ENCODE measurements at places on chromosomes 5 and 9.

DNA sequence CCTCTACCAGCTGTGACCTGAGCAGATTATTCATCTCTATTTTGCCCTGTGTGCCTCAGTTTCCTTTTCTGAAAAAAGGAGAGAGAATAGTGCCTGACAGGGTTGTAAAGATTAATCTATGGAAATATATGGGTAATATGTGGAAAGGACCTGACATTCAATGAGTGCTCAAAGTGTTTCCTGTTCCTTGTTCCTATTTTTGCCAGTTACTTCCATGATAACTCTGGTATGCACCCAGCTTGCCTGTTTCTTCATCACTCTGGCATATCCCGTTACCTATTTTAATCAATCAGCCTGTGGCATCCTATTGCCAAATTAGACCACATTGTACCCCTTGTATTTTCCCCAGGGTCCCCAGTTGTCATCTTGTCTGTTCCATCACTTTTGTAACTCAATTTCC is 3.6 kb upstream of the ARAP3 start:
- no peak for DNase-seq

- DNase-seq: no peak
Observed at GRCh38 chr9:85723215-85723614, 18.5 kb downstream of the AGTPBP1 start.

DNA sequence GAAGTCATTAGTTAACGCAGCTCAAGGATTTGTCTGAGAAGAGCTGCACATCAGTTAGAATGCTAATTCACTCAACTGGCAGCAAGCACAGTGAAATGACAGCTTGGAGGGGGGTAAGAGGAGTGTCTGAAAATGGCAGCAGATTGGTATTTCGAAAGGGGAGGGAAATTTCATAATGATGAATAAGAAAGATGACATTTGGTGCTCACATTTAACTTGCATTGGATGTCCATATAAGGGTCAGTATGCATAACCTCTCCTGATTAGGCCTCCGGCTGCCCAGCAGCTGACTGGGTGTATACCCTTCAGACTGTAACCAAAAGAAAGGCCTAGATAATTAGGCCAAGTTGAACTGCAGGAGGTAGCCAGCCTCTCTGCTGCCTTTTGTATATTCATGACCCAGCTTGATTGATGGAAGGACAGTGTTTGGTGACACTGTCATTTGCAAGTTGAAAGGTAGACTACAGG is 131.0 kb downstream of the PBX3 start:
- DNase-seq: peak; percentile 30

- no peak for DNase-seq
Observed at GRCh38 chr9:106700676-106701075, 162.3 kb upstream of the ZNF462 start.

GRCh38 chr5:143748516-143748915 is 63.4 kb upstream of the HMHB1 start:
- no peak for DNase-seq

DNA sequence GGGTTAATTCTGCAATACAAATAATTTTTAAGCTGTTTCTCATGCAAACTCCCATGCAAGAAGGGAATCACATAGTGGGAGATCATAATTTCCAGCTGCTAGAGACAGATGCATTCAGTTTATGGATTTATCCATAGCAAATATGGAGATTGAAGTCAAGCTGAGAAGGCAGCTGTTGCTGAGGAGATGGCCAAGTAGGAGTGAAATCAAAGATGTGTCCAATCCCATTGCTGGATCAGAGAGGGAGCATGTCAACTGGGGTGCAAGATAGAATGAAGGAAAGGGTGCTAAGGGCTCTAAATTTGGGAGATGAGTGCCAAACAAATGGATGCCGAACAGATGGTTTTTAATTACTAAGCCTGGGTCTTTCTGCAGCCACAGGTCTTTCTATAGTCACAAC is 504.5 kb downstream of the NFIB start:
- DNase-seq: peak; percentile 91

DNA sequence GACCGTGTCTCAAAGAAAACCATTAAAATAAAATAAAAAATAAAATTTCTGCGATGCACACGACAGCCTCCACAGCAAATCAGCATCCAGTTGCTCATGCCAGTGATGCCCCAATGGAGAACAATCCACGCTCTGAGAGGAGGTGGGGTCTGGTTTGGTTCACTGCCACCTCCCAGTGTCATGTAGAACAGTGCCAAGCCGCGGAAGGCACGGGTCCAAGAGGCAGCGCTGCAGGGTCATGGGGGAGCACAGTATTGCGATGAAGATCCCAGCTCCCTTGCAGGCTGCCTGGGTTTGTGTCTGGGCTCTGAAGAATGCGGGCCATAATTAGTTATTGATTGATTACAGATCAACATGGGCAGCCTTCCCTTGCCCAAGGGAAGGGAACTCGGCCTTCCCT is 6.1 kb upstream of the CACFD1 start:
- no peak for DNase-seq

DNA sequence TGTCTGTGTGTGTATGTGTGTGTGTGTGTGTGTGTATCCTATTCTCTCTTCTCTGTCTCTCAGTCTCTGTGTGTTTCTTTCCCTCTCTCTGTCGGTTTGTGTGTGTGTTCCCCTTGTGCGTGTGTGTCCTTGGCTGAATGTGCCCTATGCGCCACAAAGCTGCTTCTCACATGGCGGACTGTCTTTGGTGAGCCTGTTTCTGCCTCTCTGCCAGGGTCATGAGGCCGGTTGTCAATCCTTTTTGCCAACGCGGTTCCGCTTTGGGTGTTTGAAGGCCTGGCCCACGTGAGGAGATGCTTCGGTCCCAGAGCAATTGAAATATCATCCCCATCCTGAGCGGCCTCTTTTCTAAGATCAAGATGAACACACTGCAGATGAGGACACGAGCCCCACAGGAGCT is 476.0 kb downstream of the SPATA31A7 start:
- DNase-seq: no peak

DNA sequence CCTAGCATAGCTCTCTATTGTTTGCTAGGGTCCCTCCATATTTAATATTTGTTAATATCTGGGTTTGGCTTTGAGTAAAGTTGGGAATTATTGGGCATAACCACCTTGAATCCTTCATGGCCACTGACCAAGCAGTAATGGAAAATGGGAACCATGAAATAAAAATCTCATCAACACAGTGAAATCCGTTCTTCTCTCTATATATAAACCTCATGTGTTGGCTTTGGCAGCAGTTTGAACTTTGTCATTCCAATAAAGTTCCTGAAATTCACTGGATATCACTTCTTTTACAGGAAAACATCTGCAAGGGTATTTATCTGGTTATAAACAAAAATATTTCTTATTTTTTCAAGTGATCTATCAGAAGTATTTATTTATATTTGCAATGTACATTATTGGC is 93.0 kb upstream of the MPDZ start:
- DNase-seq: no peak

GRCh38 chr9:37758747-37759146 is 5.1 kb downstream of the TRMT10B start:
- DNase-seq: no peak

DNA sequence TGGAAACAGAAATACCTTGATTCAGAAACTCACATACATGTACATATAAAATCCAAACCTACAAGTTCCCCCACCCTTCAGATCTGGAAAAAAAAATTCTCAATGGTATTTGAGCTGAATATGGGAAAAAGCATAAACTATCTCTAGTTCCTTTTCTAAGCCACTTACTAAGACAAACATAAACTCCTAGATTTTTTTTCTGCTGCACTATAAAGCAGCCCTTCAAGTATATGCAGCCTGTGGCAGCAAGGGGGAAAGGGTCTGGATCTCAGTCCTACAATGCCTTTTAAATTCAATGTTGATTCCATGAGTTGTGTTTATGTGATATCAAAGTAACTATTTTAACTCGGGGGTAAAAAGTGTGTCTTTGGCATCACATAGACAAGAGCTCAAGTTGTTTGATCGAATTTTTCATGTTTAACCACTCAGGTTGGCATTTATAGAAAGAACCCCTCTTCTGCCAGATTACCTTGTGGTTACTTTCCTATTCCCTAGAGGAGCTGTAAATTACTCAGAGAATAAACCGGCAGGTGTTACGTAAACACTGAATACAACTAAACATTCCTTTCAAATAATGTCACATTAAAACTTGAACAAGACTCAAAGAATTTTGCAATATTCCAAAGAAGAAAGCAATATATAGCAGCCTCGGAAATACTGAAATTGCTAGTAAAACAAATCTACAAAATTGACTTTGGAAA is 91.8 kb upstream of the FER start:
- DNase-seq: no peak

DNA sequence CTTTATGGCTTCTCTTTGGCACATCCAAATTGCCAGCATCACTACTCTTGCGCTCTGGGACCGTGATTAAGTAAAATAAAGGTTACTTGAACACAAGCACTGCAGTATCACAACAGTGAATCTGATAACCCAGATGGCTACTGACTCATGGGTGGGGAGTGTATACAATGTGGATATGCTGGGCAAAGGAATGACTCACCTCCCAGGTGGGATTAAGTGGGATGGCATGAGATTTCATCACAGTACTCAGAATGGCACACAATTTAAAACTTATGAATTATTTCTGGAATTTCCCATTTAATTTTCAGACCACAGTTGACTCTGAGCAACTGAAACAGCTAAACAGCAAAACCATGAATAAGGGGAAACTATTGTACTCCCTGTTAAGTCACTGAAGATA is 4.3 kb downstream of the GFM2 start:
- no peak for DNase-seq

GRCh38 chr9:129713402-129713679 is 39.5 kb downstream of the PTGES start:
- DNase-seq: no peak

GRCh38 chr5:66739951-66740350 is 143.8 kb downstream of the MAST4 start:
- DNase-seq: no peak

DNA sequence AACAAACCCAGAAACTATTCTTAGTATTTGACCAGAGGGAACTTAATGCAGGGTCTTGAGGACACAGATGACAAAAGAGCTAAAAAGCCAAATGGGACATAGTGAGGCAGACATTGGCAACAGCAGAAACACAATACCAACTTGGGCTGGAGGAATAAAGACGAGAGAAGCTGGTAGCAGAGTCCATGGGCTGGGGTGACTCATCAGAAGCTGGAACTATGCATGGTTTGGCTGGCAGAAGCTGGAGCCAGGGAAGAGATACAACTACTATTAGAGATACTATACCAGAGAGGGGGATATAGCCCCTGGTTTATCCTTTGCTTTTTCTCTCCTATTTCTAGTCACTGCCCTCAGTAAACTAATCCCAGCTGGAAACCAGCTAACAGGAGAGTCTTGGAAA is 29.2 kb upstream of the DPYSL3 start:
- peak; percentile 66 for DNase-seq

GRCh38 chr5:2190549-2190948 is 307.8 kb upstream of the IRX4 start:
- DNase-seq: no peak

DNA sequence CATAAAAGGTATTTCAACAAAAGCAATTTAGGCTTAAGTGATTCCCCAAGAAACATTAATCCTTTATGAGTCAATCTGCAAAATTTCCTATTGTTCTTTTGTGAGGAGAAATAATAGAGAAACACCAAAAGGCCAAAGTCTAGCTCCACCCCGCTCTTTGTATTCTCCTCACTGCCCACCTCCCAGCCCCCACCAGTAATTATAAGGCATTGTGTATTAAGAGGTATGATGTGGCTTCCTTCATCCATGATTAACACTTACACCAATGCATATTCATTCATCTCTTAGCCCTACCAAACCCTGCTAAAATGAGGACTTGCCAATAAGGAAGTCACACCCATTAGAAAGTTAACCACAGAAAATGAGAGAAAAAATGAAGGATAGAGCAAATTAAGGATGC is 105.3 kb upstream of the SPATA31D4 start:
- no peak for DNase-seq

GRCh38 chr5:73388740-73389139 is 59.8 kb downstream of the FOXD1 start:
- DNase-seq: no peak

GRCh38 chr9:110545705-110546104 is 33.8 kb downstream of the SVEP1 start:
- no peak for DNase-seq

GRCh38 chr5:78793907-78794662 is 145.5 kb upstream of the LHFPL2 start:
- DNase-seq: no peak

DNA sequence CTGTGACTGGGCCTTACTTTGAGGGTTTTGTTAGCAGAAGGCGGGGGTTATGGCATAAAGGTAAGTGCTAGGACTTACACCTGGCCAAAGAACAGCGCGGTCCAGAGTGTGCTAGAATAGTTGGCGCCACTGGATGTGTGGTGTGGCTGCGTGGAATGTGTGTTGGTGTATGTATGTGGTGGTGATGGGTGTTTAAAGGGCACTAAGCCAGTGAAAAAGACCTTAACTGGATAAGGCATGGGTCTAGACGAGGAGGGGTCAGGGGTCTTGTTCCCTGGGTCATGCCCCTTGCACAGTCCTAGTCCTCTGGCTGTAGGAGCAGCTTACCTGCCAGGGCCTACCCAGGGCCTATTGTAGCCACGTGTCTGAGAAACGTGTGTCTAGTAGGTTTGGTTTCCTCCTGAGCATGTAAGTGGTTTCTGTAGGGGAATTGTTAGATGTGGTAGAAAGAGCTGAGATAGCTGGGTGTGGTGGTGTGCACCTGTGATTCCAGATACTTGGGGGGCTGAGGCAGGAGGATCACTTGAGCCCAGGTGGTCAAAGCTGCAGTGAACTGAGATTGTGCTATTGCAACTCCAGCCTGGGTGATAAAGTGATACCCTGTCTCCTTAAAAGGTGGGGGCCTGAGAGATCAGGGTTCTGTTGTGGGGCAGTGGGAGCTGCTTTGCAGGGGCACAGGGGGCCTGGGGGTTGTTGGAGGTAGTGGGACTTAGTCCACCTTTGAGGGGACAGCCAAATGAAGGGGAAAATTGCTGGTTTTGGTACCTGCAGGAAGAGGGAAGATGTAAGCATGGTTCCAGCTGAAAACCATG is 55.2 kb downstream of the HSPA4 start:
- DNase-seq: no peak

DNA sequence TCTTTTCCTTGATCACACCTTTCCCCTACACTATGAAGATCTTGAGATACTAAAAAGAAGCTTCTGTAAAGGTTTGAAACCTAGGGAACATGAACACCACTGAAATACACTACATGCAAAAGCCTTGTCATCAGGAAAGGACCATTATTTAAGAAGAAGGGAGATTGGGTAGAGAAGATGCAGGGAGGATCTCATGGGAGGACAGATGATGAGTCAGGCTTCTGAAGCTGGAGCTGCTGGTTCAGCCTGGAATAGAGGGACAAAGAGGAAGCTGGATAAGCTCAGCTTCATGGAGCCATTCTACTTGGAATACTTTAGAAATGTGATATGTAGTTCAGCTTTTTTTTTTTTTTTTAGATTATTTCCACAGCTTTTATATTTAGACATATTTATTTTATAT is 169.8 kb downstream of the MAN2A1 start:
- no peak for DNase-seq

- DNase-seq: no peak
Observed at GRCh38 chr9:128340691-128341434, 536 bp downstream of the SLC27A4 start.

DNA sequence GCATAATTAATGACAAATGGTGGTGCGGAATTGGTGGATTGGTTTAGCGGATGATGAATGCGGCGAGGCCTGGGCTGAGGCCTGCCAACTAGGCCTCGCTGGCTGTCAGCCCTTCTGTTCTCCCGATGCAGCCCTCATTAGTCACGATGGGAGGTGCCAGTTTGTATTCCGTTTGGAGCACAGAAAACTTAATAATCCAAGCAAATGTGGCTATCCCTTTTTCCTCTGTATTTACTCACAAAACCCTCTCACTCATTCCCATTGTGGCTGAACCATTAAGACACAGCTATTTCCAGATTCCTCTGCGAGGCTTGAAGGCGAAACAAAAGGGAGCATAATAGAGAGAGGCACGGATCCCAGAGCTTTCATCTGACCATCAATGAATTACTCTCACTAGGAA is 114.3 kb downstream of the MVB12B start:
- DNase-seq: peak; percentile 79

All from NCI-H446 treated with DMSO at 0.1 percent for 48 hours (cell line).